Activated T-helper 17 cell treated with anti-CD3 and anti-CD28 coated beads, Interleukin-2, amount 50 U/mL, for 72 hours (primary cell): ENCODE measurements at places on chromosomes 11 and 22. TPM values are rescaled to one million over a fixed set of nuclear protein-coding genes. Genes with fewer than 3 reads are reported as not detected.

GRCh38 chr11:67002297-67002913 lies 20.5 kb upstream of the SYT12 start:
- no peak for ATAC-seq

DNA sequence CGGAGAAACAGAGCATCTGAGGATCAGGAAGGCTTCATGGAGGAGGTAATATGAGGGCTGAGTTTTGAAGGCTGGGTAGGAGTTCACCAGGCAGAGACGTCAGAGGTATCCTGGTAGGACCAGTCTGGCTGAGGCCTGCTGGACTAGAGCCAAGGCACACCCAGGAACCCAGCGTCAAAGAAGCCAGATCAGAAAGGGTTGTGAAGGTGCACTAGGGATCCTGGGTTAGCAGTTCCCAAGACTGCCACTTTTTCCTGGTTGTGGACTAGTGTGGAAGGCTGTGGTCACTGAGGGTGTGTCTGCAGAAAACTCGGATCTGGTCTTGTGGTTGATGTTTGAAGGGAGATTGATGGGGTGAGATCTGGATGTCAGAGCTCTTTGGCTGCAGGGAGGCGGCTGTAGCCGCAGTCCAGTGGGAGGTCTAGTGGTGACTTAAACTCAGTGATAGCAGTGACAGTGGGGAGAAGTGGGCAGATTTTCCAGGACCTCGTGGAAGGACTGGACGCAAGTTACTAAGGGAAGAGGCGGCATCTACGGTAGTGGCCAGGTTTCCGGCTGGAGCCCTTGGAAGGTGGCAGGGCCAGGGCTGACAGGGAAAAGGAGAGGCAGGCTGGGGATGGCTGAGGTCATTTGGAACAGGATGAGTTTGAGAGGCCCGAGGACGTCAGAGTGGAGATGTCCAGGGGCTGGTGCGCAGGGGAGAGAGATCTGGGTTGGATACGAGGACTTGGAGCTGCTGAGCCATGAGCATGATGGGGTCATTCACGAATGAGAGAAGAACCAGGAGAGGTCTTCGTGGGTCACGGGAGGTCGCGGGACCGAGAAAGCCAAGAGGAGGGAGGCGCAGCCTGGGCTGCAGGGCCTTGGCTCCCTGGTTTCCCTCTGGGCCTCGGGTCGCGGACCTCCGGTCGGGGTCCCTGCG lies 10.9 kb downstream of the RELA start:
- no peak for ATAC-seq

- ATAC-seq = peak; percentile 52
Observed at GRCh38 chr11:60059052-60059451, 2.6 kb downstream of the MS4A3 start.

- no peak for ATAC-seq
Observed at GRCh38 chr22:36164621-36165020, 4.1 kb upstream of the APOL3 start.

Gene GRM5
- not detected for total RNA-seq

Gene MAP6
- 0.24 TPM for total RNA-seq

Gene RELA
- total RNA-seq = 150 TPM
